ENCODE measurements at places on chromosomes 1 and 21. TPM values are rescaled to one million over a fixed set of nuclear protein-coding genes. Genes with fewer than 3 reads are reported as not detected.

DNA sequence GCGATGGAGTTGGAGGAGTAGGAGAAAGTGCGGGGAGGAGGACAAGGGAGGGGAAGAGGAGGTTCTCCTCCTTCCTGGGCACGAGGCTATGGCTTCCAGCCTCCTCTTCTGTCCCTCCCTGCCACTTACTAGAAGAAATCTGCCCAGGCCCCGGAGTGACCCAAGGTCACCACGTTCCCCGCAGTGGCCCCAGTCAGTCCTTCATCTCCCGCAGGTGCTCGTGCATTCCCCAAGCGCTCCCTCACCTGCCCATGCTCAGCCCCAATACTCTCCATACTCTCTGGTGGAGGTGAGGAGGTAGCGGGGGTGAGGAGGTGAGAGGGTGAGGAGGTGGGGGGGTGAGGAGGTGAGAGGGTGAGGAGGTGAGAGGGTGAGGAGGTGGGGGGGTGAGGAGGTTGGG, 85.4 kb downstream of the CCDC185 start:
- DNase-seq = no peak

DNA sequence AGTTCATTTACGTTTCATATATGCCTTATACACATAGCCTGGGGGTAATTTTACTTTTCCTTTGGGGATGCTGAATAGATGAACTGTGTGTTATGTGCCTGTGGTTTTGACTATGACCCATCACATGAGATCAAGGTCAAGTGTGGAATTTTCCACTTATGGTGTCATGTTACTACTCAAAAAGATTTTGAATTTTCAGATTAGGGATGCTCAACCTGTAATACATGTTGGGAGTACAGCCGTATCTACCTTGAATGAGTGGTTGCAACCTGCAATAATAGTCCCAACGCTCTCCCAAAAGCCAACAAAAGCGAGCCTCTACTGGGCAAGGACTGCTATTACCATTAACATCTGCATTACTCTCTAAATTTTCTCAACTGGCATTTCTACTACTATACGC, 68.5 kb upstream of the SDC3 start:
- DNase-seq = no peak

DNA sequence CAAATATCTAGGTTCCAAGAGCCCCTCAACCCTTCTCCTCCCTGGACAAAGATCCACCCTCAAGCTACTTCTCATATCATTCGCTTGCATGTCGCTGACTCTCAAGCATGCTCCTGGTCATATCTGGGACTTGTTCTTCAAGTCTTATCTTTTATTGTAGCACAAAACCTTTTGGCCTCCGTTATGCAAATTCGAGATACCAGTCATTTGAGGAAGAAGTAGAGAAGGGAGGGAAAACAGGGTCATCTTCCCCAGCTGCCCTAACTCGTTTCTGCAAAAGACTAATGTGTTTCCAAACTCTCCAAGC, 63.8 kb upstream of the ETS2 start:
- no peak for DNase-seq

DNA sequence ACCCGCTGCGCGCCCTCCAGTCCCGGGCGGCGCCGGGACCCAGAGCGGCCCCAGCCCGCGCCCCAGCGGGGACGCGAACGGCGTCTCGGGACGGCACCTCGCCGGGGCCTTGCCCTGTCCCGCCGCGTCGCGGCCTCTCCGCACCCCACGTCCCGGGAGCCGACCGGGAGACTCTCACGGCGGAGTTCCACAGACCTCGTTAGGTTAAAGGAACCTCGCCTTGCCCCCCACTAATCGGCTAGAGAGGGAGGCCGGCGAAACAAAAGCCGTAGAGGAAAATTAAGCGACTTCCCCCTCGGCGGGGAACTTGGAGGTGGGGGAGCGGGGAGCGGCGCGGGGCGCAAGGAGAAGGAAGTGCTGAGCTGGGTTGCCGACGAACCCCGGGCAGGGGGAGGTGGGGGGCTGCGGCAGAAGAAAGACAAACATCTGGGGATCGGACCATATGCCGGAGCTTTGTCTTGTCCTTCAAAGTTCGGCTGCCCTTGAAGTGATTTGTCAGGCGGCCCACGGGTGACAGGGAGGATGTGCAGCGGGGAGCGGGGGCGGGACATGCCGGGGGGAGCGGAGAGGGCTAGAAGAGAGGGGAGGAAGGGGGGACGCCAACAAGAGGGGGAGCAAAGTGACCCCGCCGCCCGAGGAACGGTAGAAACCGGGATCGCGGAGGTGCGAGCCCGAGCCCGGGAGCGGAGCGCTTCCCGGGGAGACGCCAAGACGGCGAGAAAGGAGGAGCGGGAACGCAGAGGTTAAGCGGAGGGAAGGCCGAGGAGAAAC, 120.0 kb upstream of the RRP15 start:
- no peak for DNase-seq

DNA sequence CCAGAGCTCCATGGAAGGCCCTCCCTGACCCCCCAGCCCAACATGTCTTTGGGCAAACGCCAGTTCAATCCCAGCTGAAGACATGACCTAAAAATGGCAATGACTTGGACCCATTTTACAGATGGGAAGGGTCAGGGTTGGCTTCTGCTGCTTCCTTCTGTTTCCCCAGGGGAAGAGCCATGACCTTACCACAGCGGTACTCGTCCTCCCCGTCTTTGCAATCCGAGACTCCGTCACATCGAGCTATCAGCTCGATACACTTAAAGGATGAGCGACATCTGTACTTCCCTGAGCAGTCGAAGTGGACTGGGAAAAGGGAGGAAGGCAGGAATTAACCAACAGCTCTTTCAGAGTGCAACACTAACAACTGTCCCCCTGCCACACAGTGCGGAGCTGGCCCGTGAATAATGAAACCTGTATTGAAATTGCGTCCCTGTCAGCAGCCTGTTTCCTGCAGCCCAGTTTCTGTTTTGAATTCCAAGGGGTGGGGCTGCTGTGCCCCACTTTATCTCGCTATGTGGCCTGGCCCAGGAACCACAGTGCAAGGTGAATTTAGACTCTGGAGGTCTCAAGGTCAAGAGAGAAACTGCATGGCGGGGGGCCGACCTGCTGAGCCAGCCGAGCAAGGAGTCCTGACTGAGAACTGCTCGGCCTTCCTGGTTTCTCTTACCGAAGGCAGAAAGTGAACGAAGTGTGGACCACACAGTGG, 7.0 kb downstream of the TMPRSS3 start:
- DNase-seq = no peak

- DNase-seq = no peak
Measured at GRCh38 chr1:227604446-227604845, 41.1 kb downstream of the ZNF678 start.

GRCh38 chr1:241917487-241917886, 40.1 kb upstream of the BECN2 start:
- no peak for DNase-seq

DNA sequence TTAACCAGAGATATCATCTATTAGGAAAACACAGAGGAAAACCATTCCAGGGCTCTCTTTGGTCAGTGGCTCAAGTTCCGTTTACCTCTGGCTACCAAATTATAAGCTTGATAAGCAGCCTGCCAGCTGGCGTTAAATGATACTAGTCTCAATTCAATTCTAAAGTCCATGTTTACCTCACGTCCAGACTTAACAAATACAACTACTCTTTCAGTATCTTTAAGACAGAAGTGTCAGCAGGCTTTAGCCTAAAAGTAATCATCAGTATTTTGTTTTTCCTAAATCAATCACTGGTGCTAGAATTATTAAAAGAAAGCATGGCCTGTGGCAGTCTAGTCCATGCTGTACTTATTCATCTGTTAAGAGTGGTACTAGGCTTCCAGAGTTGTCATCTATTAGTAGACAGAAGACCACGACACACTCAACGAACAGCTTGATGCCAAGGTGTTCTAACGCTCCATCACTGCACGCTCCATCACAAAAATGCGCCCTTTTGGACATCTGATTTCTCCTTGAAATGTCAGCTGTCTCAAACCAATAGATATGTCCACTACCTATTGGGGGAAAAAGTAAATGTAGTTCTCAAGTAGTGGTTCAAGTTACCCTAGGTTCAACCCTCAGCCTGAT, 1.5 kb downstream of the IVNS1ABP start:
- DNase-seq = no peak

DNA sequence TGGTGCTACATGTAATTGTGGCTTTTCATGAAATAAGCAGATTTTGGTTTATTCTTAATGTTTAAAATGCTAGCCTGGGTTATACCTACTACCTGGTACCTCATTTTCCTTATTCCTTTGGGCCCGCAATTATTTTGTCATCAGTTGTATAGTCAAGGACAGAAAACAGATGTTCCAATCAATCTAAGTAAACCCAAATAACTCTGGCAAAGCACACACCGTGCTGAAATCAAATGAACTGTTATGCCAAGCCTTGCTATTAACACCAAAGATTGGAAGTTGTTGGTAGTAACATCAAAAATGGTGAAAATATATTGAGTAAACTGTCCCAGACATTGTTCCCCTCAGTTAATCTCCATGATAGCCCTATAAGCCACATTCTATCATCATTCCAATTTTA, 248.9 kb downstream of the FGGY start:
- no peak for DNase-seq

Gene TTC39A
- 0.45 TPM for total RNA-seq

Gene ARHGEF10L
- total RNA-seq = 37.0 TPM

Gene ID3
- total RNA-seq = 168 TPM

Gene CCDC18
- 6.9 TPM for total RNA-seq
